ENCODE measurements at places on chromosomes 4 and X.

GRCh38 chr4:3022112-3022511 is 52.2 kb downstream of the HTT-AS start:
- no peak for DNase-seq

- no peak for DNase-seq
Observed at GRCh38 chr4:108169664-108170063, 932 bp upstream of the LEF1 start.

DNA sequence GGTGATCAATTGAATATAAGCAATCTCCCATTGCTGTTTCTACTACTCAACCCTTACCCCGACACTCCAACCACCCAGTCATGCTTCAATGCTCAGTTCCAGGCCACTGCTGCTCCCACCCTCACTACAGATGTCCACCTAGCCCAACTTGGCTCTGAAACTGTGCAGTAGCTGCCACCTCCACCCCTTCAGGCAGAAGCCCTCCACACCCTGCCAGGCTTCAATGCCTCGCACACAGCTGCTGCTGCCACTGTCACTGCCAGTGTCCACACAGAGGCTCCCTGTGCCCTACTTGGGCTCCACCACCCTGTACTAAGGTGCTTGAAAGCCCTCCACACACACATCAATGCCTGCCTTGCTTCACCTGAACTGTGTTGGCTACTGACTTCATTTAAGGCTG is 34.6 kb downstream of the LAMTOR3 start:
- no peak for DNase-seq

DNA sequence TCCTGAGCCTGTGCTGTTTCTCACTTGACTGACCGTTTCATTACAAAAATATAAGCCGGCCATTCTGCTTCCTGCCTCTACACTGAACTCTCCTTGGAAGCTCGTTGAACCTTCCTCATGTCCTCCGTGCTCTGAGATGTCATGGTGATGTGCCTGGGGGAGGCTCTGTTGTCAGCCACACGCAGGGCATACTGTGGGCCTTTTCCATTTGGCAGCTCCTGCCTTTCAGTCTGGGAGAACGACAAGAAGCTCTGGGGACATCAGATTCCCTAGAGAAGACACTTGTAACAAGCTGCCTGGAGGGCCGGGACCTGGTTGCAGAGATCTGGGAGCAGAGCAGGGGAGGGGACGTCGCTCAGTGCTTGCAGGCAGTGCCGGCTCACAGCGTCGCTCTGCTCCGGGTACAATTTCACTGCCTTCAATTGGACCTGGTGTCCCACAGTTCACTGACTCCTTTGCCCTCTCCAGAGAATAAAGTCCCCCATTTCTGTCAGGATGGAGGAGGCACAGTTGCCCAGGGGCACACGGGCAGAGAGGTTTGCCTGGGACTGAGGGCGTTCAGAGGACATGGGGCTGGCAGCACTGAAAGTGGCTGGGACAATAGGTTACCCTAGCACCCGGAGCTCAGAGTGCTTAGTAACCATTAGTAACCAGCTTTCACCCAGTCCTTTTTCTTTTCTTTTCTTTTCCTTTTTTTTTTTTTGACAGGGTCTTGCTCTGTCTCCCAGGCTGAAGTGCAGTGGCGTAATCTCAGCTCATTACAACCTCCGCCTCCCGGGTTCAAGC is 19.1 kb upstream of the MECP2 start:
- no peak for DNase-seq

DNA sequence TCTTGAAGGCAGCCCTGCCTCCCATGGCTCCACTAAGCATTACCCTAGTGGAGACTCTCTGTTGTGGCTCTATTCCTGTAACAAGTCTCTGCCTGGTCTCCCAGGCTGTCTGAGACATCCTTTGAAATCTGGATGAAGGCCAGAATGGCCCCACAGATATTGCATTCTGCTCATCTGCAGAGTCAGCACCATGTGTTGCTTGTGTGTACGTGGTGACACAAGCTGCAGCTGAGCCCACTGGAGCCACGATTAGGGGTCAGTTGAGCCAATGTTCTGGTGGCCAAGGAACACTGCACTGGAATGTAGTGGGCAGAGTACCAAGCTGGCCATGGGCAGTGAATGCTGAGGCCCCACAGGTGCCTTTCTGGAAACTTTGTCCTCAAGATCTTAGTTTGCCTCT is 29.2 kb downstream of the GRID2 start:
- DNase-seq = no peak

GRCh38 chr4:145348291-145348690 is 133.4 kb upstream of the SMAD1 start:
- no peak for DNase-seq

DNA sequence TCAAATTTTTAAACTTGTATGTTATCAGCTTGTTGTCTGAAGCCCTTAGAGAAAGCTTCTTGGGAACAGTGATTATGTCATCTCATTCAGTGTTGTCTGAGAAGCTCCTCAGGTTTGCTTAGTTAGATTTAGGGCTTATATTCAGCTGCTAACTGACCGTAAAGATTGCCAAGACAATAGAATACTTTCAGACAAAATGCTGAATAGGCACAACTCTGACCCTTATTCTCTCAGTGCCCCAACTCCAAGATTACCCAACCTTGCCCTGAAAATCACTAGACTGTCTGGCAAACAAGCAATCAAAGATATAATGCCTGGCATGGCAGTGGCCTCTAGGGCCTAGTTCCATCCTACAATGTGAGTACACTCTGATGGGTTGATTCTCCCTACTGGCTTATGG is 950.5 kb upstream of the HS3ST1 start:
- no peak for DNase-seq

DNA sequence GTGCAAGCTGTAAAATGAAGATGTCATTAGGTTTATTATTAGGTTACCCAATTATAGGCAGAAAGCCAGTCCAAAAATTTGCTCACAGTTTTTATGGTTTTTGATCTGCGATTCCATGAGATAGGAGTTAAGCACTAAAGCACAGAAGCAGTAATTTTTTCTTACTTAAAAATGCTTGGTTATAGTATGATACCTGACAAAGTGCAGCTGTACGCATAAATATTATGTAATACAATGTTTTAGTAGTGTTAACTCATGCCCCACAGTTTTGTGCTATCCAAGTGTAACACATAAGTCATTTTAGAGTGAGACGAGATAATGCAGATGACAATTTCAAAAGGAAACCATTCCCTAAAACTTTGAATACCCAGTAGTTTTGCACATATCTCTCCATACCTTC is 357.8 kb downstream of the TMA16 start:
- DNase-seq = no peak

DNA sequence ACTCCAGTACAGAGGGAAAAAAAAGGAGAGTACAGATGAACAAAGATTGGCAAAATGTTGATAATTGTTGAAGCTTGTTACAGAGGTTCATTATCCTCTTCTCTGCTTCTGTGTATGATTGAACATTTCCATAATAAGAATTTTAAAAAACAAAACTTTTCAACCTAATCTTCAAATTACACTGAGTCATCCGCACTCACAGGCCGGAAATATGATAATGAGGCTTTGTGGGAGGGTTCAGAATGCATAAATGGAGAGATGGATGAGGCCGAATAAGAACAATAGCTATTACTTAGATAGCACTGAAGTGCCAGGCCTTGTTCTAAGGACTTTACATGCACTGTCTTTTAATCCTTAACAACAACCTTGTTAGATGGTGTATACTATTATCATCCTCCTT is 4.6 kb upstream of the ERCC6L start:
- no peak for DNase-seq

GRCh38 chr4:76283900-76284299 is 22.6 kb upstream of the STBD1 start:
- DNase-seq = no peak

DNA sequence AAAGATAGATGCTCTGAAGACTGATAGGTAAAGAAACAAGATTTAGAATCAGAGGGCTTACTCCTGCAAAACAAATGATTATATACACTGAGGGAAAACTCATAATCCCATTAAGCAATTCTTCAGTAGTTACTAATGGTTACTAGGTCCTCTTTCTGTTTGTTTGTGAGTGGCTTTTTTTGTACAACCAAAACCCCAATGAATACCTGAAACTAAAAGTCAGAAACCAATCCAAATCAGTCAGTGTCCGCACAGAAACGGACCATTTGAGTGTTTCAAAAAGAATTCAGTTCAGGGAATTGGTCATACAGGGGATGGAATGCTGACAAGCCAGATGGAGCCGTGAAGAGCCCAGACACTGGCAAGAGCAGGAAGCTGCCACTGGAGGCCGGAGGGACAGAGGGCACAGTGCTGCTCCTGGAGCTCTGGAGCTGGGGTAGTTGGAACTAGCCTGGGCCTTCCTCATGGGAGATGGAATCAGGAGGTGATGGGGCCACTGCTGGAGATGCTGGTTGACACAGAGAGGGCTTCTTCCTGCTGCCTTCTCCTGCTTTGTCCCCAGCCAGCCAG is 31.9 kb downstream of the SETD7 start:
- DNase-seq = no peak

DNA sequence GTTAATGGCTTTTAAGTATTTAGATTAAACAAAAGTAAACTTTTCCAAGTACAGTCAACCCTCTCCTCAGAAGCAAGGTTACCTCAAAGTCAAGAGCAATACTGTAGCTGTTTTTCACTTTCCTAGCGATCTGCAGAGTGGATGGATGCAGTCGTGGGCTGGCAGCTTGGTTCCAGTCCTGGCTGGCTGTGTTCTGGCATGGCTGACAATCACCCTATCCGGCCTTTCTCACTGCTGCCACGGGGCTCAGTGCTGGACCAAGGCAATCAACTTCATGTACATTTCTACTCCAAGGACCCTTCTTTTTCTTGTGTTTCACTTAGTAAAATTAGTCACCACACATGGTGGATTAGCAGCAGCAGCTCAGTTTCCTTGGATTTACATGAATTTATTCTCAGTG is 208.3 kb downstream of the GABRB1 start:
- DNase-seq = no peak

GRCh38 chr4:118033148-118034052 is 886 bp upstream of the NDST3 start:
- no peak for DNase-seq

Data from MM.1S (cell line).